COLO829 (cell line): ENCODE measurements at places on chromosomes 2 and 18.

GRCh38 chr2:171210864-171211431, 50.3 kb upstream of the TLK1 start:
- no peak for DNase-seq

GRCh38 chr18:37482002-37482401, 83.6 kb downstream of the CELF4 start:
- no peak for DNase-seq

DNA sequence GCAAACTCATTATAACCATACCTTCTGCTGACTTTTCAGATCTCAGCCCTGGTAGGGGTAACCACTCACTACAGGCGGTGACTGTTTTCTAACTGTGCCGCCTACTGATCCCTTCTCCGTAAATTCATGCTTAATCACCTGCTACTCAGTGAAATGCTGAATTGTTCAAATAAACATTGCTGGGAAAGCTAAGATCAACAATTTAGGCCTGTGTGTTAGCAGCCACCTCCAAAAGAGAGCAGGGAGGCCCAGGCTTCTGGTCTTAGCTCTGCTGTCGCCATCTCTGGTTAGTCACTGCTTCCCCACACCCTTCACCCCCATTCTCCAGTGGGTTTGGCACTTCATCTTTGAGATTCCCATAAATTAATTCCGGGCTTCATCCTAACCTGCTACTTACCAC, 21.8 kb upstream of the NT5C1B start:
- no peak for DNase-seq

DNA sequence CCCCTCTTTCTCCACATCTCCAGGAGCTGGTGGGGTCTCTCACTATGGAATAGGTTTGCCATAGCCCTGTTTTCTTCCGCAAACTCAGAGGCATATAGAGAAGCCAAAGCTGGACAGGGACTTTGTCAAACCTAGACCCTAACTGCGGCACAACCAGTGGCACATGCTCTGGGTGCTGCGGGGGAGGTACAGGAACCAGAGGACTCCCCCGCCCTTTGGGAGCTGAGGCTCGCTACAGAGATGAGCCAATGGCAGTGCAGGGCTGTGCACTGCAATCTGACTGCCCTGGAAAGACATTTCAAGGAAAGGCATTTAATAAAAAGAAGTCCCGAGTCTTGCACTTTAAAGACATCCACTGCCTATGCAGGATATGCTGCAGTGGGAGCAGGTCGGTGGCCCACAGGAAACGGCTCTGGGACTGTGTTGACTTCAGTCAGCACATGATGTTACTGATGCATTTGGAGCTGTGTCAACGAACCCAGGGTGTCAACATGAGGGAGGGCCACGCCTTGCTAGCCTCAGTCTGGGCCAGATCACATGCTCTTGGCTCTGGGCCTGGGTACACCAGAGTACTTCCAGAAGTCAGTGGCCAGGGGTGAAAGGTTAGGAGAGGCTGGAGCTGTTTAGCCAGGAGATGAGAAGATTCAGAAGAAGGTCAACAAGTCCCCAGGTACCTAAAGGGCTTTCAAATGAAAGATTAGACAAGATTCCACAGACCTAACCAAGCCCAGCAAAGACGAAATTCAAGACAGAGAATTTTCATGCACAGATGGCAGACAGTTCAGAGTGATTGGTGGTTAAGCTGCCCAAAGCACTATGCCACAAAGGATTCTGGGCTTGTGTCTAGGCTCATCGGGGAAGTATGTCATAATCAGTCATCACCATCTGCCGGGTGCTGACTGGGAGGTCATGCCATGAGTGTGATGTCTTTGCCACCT, 8.2 kb downstream of the SLC35F6 start:
- no peak for DNase-seq

GRCh38 chr2:99488539-99489062, 1.2 kb downstream of the REV1 start:
- DNase-seq, result peak; percentile 34

GRCh38 chr2:240469239-240469636, 33.8 kb downstream of the GPC1 start:
- DNase-seq, result no peak

- no peak for DNase-seq
These were observed 169.4 kb downstream of the SMAD7 start for GRCh38 chr18:48781163-48781987.

- no peak for DNase-seq
These were observed 54.5 kb downstream of the APOB start for GRCh38 chr2:20989404-20989803.

GRCh38 chr2:85132397-85132796, 795 bp upstream of the TCF7L1 start:
- DNase-seq, result no peak

GRCh38 chr18:76306685-76307292, 188.3 kb downstream of the ZNF516 start:
- DNase-seq, result no peak

DNA sequence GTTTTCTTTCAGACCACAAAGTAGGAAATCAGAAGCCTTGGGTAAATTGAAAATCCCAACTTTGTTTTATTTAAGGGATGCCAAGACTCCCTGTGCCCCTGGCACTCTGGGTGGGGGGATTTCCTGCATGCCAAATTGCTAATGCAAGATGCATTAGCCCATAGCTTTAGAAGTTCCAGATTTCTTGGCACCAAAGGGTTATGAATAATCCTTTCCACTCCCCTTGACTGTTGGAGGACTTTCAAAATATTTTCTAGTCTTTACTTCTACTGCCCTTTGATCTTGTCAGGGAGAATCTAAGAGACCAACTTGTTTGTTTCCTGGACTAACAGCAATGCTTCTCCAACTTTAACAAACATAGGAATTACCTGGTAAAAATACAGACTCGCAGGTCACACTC, 81.8 kb upstream of the TGIF1 start:
- no peak for DNase-seq

- no peak for DNase-seq
These were observed 1793.4 kb downstream of the SUCLG1 start for GRCh38 chr2:82665691-82666090.

DNA sequence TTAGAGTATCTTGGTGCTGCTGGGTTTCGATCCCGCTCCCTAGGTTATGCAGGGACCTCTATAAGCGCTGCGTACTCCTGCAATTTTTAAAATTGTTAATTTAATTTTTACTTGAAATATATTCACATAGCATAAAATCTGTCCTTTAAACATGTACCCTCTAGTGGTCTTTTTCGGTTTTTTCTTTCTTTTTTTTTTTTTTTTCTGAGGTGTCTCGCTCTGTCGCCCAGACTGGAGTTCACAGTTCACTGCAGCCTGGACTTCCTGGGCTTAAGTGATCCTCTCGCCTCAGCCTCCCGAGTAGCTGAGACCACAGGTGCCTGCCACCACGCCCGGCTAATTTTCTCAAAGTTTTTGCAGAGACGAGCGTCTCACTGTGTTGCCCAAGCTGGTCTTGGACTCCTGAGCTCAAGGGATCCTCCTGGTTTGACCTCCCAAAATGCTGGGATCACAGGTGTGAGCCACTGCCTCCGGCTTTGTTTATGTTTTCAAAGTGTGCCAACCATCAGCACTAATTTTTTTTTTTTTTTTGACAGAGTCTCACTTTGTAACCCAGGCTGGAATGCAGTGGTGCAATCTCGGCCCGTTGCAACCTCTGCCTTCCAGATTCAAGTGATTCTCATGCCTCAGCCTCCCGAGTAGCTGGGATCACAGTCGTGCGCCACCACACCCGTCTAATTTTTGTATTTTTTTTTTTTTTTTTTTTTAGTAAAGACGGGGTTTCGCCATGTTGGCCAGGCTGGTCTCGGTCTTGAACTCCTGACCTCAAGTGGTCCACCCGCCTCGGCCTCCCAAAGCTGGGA, 585 bp upstream of the MOB1A start:
- DNase-seq, result no peak

DNA sequence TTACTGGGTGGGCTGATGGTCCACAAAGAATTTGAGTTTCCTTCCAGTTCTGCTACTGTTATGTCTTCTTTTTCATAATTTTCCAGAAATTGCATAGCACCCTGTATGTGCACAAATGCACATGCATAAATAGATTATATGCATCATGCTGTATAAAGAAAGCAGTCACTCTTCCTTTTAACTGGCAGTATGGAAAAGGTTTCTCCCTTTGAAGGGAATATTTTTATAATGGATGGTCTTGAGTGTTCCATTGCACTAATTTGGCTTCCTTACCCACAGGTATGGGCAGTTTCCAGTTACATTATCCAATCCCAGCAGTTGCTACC, 154.4 kb downstream of the NAPG start:
- DNase-seq, result no peak

DNA sequence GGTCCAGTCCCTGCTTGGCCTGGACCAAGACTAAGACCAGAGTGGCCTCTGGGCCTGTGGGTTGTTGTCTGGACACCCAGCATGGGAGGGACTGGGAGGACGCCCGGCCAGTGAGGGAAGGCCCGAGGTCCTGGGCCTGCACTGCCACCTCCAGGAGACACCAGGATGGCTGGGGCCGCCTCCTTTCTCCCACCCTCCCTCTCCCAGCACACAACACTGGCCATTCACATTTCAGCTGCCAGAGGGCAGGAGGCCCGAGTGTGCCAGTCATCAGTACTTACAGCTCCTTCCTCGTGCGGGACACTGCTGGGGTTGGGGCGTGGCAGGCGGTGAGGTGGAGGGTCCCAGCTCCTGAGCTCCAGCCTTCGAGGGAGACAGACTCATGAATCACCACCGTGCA, 133.5 kb downstream of the ASB1 start:
- no peak for DNase-seq

DNA sequence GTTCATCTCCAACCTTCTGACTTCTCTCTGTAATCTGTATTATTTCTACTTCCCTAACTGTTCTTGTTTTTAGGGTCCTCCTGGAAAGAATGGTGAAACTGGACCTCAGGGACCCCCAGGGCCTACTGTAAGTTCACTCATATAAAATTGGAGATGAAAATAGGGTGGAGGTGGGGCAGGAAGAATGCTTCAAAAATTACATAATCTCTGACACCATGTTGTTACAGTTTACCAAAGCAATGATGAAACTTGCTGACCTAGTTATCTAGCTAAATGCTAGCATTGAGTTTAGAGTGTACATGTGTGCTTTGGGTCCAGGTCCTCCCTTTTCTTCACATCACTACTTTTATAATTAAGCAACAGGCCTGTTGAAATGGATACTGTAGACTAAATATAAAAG, 23.1 kb downstream of the COL3A1 start:
- no peak for DNase-seq

- DNase-seq, result no peak
These were observed 136.6 kb downstream of the SPAG16 start for GRCh38 chr2:213420828-213421385.

- DNase-seq, result no peak
These were observed 278.0 kb upstream of the SPRED2 start for GRCh38 chr2:65710356-65710755.

- no peak for DNase-seq
These were observed 282.9 kb downstream of the GPD2 start for GRCh38 chr2:156719036-156719435.

DNA sequence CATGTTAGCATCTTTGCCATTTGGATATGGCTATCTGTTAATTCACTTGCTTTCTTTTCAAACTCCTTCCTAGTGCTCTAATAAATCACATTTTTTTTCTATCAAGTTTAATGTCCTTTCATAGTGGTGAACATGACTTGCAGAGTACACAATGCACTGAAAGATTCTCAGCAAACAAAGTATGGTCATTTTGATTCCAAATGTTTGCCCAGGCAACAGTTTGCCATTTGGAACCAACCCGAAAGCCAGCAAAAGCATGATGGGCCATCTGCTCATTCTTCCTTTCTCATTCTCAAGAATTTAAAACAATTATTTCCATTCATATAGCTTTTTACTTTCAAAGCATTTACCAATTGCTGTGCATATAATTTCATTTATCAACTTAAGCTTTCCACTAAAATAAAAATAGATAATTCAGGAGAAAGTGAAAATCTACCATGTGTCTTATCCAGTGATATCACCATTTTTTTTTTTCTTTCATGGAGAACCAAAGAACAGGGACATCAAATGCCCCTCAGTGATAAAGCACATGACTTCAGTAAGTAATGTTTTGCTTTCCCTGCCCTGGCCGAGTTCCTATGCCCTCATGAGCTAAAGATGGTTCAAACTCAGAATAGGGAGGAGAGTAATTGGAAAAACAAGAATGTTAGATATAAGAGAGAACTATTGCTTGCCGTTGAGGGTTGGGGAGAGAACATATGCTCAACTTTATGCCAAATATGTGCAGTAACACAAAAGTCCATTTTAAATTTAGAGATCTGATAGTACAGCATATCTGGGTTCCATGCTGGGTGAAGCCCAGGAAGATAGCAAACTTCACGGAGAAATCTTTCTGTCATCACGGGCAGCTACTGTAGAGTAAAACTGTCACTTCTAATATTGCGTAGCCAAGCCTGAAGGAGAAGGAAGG, 62.1 kb downstream of the HNMT start:
- no peak for DNase-seq

DNA sequence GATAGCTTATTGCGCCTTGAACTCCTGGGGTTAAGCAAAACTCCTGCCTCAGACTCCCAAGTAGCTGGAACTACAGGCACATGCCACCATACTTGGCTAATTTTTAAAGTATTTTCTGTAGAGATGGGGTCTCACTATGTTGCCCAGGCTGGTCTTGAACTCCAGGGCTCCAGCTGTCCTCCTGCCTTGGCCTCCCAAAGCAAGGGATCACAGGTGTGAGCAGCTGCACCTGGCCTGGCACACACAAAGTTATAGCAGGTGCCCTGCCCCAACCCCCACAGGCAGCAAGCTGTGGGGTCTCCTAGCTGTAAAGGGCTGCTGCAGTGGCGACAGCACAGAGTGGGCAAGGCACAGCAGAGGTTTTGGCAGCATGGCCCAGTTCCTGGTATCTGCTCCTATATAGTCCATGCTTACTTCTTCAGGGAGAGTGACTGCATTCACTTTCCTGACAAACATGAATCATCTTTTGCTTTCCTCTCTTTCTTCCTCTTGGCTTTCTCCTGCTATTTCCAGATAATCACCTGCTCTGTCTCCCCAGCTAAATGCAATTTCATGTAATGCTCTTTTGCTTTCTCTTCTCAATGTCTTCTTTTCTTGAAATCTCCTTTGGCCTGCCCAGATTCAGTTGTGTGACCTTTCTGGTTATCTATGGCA, 27.3 kb upstream of the METAP1D start:
- no peak for DNase-seq

DNA sequence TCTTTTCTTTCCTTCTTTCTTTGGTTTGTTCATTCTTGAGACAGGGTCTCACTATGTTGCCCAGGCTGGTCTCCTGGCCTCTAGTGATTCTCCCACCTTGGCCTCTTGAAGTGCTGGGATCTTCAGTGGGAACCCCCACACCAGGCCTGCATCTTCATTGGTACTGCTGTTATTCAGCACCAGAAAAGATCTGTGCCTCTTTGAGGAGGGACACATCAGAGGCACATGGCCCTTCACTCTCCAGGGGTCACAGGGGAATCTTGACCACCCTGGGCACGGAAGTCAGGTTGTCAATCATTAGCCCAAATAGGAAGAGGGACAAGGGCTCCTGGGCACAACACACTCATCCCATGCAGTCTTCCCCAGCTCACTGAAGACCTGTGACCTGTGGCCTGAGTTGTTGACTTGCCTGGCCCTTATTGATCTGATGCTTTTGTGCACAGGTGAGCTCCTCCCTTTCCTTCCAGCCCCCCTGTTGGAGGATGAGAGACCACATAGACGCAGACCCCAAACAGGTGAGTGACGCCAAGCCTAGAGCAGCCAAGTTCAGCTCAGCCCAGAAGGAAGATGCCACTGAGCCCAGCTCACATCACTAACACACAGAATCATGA, 33.0 kb upstream of the ODC1 start:
- no peak for DNase-seq
